ENCODE measurements at places on chromosomes 4 and X. TPM values are rescaled to one million over a fixed set of nuclear protein-coding genes. Genes with fewer than 3 reads are reported as not detected.

Gene MAGEH1
- 27.4 TPM for polyA plus RNA-seq

Gene SSX4
- not detected for polyA plus RNA-seq

DNA sequence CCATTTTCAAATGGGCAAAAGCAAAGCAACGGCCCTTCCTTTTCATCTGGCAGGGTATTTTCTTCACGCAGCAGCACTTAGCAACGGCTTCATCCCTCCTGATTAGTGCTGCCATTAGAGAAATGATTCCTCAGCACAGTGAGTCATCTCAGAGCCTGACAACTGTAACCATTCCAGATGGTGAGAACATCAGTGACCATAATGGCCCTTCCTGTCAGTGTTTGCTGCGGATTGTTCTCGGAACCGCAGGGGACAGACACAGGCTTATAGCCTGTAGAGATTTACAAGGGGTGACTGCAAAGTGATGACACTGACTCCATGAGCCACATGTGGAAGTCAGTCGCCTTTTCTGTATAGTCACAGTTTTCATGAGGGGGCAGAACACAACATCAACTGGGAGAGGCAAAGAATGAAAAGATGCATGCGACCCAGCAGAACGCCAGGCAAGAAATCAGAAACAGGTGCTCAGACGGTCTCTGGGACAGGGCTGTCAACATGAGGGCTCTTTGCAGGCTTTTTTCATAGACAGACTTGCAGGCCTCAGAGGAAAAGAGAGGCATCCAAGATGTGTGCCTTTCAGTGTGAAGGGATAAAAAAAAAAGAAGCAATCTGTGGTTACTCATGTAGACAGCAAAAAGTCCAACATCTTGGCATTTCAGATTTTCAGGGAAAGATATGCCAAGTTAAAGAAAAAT, 69.9 kb upstream of the FBXW7 start:
- H3K27ac ChIP-seq = no peak overlapping the region
- no peaks in the 10 kb centered on the region for H3K27me3 ChIP-seq
- no peak overlapping the region for H3K4me3 ChIP-seq
- no peak for DNase-seq
- H3K36me3 ChIP-seq = no peaks in the 10 kb centered on the region
- peaks cover 4% of the 10 kb centered on the region for H3K4me1 ChIP-seq

Gene PRKG2
- polyA plus RNA-seq = 1.6 TPM

Gene TFDP3
- polyA plus RNA-seq = not detected

Gene FRAS1
- polyA plus RNA-seq = not detected

Data from naive thymus-derived CD8-positive, alpha-beta T cell (primary cell).